NCI-H1436 treated with DMSO at 0.1 percent for 48 hours (cell line): ENCODE measurements at places on chromosomes 5 and 9.

- no peak for DNase-seq
Measured at GRCh38 chr5:93611976-93612854, 29.2 kb downstream of the NR2F1 start.

DNA sequence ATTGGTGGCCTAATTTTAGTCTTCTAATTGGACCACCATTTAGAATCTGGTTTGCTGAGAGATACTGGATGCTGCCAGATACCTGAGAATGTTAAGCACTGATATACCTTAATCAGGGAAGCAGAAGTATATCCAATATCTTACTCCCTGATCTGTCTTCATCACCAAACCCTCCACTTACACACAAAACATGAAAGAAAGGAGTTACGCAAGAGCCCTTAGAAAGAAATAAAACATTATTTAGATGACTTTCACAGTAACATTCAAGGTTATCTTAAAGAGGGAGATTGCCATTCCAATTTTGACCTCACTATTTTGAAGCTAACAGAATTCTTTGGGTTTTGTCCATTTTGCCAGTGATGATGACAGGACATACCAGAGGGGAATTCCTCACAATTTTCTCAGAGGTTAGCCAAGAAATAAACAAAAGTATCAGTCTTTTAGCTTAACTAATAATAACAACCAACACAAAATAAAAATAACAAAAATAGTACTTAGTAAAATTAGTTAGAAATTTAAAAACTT lies 496.1 kb downstream of the NFIB start:
- no peak for DNase-seq

GRCh38 chr5:11384441-11385250 lies 519.6 kb downstream of the CTNND2 start:
- no peak for DNase-seq

- DNase-seq, result no peak
Measured at GRCh38 chr9:78325343-78325742, 28.4 kb downstream of the PSAT1 start.

DNA sequence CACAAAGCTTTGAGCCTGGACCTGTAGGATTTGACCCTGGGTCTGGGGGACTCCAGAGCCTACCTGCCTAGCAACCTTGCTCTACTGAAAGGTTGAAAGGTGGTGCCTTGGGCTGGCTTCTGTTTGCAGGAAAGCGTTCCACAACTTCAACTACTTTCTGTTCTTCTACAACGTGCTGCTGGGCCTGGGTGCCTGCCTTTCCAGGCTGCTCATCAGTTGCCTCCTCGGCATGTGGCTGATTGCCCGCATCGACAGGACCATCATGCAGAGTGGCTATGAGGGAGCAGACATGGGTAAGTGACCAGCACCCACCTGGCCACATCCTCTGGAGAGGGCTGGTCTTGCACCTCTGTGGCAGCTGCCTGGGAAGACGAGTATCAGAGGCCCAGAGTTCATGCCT lies 13.6 kb upstream of the CCDC180 start:
- DNase-seq, result no peak

GRCh38 chr5:77709993-77710685 lies 66.0 kb downstream of the TBCA start:
- DNase-seq, result no peak

GRCh38 chr9:90702441-90702955 lies 59.9 kb upstream of the DIRAS2 start:
- no peak for DNase-seq

- peak; percentile 45 for DNase-seq
Measured at GRCh38 chr9:98706651-98707165, 2.0 kb downstream of the GABBR2 start.
